ENCODE measurements at places on chromosomes 1 and 21.

- DNase-seq, result no peak
These were observed 58.7 kb upstream of the GADD45A start for GRCh38 chr1:67626090-67626860.

DNA sequence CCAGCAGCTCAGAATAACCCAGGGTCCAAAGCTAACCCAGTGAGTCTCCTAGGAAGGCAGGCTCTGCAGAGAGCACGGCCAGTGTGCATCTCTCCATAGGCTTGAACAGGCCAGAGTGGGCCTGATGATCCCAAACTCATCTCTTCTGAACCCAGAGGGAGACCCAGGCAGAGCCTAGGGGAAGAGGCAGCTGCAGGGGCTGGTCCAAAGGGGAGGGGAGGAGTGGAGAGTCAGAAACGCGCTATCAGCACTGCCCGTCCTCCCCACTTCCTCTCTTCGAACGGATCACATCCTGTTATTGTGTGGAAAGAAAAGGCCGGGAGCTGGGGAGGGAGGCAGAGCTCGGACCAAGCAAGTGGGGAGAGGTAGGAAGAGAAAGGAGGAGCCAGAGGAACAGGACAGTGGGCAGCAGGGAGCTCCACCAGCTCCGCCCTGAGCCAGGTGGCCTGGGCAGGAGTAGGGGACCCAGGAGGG lies 20.2 kb downstream of the TAL1 start:
- DNase-seq, result no peak

DNA sequence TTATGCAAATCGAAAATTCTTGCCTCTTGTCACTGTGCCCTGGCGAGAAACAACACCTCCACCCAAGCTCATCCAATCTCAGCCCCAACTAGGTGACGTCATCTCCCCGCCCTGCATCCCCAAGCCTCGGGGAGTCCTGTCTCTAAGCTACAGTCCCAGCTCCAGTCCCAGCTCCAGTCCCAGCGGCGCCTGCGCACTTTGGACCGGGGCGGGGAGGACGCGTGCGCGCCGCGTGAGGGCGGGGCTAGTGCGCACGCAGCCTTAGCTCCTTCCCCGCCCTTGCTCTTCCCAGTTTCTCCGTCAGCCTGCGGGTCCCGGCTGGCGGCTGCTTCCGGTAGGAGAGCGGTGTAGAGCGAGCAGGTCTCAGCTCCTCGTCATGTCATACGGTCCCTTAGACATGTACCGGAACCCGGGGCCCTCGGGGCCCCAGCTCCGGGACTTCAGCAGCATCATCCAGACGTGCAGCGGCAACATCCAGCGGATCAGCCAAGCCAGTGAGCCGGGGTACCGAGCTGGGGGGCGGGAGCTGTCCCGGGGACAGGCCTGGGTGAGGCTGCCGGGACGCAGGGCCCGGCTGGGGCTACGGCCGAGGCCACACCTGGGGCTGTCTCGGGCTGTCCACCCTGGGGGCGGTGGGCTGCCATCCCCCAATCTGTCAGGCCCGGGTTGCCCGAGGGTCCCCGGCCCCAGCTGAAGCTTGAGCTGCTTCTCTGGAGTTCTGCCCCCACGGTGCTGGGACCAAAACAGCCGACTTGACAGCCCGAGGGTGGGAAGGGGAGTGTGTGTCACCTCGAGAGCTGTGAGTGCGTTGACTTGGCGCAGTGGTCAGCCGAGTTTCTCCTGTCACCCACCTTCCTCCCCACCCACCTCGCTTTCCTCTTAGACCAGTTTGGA lies at the start of gene STX12:
STX12 (plus strand) TSS at position 288 of the 894 bp plus-strand sequence; CDS start at position 377, 89 bp downstream.
- DNase-seq, result peak; percentile 94

- DNase-seq, result no peak
These were observed 81.1 kb downstream of the TENT5C start for GRCh38 chr1:117686907-117687306.

- no peak for DNase-seq
These were observed 187.2 kb downstream of the FGGY start for GRCh38 chr1:59484096-59484495.

GRCh38 chr1:223226271-223226670 lies 83.2 kb upstream of the TLR5 start:
- no peak for DNase-seq

DNA sequence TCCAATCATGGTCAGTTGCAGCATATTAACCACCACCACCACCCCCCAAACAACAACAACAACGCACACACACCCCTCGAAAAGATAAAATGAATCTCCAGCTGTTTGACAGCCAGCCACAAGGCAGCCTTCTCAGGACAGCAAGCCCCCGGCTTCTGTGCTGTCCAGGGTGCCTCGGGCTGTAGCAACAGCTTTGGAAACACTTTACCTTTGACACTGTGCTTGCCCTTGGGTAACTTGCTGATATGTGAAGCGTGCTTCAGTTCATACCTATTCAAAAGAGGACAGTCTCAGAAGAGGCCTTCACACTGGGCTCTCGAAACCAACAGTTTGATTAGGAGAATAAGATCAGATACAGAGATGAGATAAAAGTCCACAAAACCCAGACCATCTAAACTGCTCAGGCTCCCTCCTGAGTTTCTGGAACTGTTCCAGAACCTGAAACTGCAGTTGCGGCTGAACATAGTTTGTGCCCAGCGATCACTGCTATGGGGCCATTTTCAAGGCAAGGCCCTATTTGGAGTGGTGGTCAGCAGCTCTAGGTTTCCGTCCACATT lies 44.9 kb downstream of the PARP1 start:
- no peak for DNase-seq

DNA sequence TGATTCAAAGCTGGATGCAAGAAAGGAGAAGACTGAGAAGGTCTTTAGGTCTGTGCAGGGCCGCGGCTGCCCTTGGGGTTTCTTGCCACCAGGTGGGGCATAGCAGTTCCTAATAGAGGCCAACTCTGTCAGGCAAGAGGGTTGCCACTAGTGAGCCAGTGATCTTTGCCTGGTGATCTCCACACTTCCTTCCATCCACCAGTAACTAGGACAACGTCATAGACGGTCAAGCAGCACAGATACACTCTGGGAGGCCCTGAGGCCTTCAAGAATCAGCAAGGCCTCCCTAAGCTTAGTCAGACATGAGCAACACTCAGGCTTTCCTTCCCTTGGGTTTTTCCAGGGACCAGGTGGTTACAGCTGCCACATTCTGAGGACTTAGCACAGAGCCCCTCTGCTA lies 32.9 kb upstream of the ATP2B4 start:
- no peak for DNase-seq

DNA sequence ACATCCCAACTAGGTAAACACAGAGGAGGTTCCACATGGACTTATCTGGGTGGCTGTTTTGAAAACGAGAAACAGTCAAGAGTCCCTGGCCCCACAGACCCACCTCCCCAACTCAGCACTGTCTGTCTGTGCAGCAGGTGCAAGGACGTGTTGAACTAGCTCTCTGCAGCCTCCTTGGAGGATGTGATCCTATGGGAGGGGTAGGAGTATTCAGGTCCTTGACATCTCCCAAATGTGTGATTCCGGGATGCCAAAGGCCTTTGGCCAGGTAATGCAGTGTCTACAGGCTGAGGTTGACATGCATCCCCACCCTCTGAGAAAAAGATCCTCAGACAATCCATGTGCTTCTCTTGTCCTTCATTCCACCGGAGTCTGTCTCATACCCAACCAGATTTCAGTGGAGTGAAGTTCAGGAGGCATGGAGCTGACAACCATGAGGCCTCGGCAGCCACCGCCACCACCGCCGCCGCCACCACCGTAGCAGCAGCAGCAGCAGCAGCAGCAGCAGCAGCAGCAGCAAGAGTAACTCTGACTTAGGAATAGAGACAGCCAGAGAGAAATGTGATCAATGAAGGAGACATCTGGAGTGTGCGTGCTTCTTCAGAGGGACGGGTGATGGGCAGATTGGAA lies 151.6 kb upstream of the CAMK1G start:
- DNase-seq, result no peak

- DNase-seq, result no peak
These were observed 13.5 kb downstream of the MRPS6 start for GRCh38 chr21:34086887-34087306.

GRCh38 chr1:165524639-165525285 lies 19.0 kb upstream of the LRRC52 start:
- DNase-seq, result no peak

DNA sequence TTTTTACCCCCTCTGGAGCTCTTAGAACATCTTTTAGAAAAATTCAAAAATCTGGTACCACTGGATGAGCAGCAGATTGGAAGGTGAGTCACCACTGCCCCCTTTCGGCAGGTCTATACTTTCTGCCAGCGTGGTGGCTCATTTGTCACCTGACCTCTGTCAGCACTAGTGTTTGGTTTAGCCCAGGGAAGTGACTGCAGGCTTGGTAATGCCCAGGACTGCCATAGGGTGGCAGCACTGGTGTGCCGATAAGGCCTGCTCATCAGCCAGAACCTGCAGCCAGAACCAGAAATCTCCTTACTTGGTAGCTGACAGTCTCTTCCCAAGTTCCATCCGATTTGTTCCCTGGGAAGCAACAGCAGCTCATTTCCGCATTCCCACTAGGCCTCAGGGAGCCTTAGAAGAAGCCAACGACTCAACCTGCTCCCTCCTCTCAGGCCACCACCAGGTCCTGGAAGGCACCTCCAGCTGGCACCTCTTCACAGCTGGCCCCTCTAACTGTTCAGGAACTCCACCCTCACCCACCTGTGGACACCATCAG lies 6.8 kb downstream of the SMIM12 start:
- peak; percentile 87 for DNase-seq

GRCh38 chr1:186374303-186375151 lies 526 bp downstream of the TPR start:
- DNase-seq, result peak; percentile 21

DNA sequence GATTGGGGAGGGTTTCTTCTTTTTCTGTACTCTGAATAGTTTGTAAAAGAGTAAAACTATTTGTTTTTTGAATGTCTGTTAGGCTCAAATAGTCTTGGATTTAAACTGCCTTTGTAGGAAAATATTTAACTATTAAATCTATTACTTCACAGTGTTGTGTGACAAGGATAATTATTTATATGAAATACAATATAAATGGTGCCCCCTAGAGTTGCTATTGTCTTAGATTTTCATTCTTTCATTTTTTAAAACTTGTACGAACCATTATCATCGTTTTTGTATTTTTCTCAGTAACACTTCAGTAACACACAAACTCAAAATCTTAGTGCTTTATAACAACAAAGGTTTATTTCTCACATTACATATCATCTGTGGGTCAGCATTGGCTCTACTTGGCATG lies 37.4 kb downstream of the C1orf185 start:
- DNase-seq, result no peak

DNA sequence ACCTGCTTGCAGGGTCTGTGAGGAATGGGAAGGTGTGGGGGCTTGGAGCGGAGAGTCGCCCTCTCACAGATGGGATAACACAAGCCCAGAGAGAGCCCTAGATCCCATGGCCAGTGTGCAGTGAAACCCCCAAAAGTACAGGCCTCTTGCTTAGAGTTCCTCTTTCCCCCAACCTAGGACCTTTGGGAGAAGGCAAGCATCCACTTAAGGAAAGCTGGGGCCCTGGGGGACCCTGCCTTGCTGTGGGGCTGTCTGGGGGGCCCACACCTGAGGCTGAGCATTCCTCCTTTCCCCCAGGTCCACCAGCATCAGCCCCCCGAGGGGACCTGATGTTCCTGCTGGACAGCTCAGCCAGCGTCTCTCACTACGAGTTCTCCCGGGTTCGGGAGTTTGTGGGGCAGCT lies 1.1 kb downstream of the VWA1 start:
- no peak for DNase-seq

DNA sequence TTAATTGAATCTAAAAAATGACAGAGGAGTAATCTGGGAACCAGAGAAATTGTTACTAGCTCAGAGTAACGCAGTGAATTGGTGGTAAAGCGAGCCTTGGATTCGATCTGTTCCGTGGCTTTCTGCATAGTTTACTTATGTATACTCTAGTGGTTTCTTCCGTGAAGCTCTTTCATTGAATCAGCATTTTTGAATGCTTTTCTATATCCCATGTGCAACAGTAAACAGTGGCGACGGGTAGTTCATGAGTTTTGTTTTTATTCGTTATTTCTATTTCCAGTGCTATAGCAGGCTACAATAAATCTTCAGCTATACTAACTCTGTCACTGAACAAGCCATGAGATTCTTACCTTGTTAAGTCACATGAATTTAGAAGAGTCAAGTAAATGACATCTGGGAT lies 14.5 kb upstream of the MAP3K7CL start:
- DNase-seq, result no peak

DNA sequence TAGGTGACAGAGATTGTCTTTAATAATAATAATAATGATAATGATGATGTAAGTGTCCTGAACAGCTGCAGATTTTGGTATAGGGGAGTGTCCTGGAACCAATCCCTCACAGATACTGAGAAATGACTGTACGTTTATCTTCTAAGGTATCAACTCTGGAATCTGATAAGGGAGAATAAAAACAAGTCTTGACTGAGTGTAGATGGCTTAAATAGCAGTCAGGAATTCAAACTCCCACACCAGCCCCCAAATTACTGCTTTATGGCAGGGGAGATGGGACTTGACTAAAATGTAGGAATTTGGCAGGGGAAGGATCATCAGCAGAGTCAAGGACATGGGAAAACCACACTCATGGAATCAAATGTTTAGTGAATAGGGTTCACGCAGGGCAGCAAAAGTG lies 6.1 kb upstream of the VHLL start:
- DNase-seq, result no peak

GRCh38 chr1:178337091-178337706 lies 159.6 kb downstream of the CLEC20A start:
- no peak for DNase-seq

DNA sequence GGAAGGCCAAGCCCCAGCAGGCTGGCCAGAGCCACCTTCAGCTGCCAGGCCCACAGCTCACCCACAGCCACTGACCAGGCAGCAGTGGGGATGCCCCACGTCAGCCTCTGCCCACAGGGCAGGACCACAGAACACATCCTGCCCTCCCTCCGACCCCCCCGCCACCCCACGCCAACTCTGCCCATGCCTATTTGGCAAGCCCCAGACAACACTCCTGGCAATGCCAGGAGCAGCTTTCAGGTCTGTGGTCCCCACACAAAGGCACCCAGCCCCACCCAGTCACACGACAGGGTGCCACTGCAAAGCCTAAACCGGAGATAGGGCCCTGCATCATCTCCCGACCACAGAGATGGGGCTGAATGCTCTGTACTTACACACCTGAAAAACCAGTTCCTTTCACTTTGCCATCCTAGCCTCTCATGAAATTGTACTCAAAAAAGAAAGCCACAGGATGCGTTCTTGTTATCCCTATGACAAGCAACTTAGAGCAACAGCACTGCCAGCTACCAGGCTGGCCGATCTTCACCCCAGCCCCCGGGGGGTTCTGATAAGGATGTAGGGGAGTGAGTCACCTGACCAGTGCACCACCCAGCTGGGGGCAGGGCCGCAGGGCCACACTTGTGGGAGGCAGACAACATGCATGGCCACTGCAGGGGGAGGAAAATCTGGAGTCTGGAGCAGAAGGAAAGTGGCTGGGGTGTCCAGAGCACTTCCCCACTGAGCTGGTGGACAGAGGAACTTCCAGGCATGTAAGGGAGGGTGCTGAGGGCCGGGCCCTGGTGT lies 36.2 kb downstream of the UBE2G2 start:
- DNase-seq, result no peak

DNA sequence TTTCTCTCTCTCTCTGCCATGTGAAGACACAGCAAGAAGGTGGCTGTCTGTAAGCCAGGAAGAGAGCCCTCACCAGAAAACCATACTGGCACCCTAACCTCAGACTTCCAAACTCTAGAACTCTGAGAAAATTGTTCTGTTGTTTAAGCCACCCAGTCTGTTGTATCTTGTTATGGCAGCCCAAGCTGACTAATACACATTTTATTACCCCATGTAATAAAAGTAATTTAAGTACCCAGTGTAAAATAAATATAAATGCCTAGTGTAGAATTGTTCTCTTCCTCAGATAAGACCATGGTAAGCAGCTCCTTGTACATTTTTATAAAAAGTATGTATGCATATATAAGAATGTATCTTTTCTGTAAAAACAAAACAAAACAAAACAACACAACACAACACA lies 119.7 kb downstream of the DTL start:
- DNase-seq, result no peak

All from NCI-H1694 treated with DMSO at 0.1 percent for 48 hours (cell line).